ENCODE measurements at places on chromosomes 7 and 10.

GRCh38 chr7:157388301-157388700, 51.5 kb downstream of the DNAJB6 start:
- DNase-seq = no peak

- no peak for DNase-seq
Observed at GRCh38 chr7:65371468-65371867, 2.2 kb upstream of the ZNF92 start.

- DNase-seq = no peak
Observed at GRCh38 chr10:114042895-114043531, 653 bp upstream of the ADRB1 start.

DNA sequence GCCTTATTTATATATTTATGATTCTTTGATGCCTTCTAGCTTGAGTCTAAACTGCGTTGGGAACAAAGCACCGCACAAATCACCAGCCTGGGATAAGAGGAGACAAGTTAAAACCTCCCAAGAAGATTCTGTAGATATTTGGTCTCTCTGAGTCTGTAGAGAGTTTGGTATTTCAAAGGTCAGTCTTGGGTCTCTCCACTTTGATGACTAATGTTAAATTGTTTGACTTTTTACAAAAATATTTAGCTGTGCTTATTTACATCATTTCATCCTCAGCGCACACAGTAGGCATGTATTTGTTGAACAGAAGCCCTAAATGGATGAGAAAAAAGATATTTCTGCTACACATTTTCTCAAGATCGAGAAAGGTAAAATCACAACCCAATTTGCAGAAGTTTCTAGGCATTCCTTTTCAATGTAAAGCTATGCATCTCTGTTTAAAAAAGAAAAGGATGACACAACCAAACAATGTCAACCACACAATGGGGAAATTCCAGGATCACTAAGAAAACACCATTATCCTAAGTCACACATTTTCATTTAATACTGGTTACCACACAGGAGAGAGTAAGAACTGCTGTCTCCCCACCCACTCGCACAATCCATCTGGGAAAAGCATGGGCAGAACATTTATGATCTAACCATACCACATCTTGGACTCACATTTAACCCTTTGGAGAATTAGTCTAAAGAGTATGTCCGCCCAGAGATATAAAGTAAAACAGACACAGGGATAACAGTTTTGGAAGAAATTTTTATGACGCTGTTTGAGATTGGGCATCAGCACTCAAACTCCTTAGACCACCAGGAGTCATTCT, 4.4 kb downstream of the CDK6 start:
- DNase-seq = no peak

Data from tibial nerve (tissue), 4 donors.